Stimulated activated CD8-positive, alpha-beta memory T cell treated with anti-CD3 and anti-CD28 coated beads, Interleukin-4, amount 100 ng/mL, for 48 hours (primary cell): ENCODE measurements at places on chromosomes 7 and 10.

DNA sequence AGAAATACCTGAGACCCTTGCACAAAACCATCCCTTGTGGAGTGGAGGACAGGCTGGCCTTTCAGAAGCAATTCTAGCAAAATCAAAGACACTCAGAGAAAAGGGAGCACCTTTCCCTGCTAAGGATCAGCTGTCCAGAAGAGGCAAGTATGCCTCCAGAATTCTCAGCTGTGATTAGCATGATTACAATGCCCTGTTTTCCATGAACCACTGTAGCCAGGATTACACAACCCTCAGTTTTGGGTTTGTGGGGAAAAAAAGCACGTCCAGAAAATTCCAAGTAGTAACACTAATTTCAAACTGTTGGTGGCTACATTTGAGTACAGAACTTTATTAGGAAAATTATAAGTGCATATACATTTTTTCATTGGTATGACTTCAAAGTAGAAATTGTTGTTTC lies 15.0 kb downstream of the CXCL12 start:
- no peak for DNase-seq

DNA sequence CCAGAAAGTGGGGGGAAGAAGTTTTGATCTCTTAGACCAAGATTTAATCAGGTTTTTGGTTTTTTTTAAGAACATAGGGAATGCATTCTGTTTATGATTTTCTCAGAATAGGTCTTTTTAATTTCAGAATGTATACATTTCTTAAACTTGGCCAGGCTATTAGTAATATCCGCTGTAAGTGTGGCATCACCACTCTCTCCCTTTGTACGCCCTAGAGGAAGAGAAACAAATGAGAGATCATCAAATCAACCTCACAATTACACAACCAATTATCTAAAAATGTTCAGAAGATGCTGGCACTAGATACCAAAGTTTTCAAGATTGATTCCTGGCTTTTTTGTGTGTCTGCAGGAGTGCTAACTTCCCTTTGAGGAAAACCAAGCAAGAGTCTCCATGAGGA lies 70.0 kb downstream of the KLF6 start:
- no peak for DNase-seq

DNA sequence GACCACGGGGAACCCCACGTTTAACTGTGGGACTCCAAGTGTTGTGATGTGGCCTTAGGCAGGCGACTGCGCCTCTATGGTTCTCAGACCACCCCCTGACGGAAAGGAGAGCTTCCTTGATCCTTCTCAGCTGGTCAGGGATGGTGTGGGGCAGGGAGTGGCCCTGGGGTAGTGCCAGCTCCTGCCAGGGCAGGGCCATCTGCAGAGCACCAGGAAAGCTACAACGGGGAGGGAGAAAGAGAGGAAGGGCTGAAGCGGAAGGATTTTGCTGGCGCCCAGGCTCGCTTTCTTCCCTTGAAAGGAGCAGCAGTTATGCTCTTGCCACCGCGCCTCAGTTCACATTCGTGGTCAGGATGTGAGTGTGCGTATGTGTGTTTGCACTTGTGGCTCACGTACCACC lies 74.9 kb upstream of the PCBD1 start:
- no peak for DNase-seq

DNA sequence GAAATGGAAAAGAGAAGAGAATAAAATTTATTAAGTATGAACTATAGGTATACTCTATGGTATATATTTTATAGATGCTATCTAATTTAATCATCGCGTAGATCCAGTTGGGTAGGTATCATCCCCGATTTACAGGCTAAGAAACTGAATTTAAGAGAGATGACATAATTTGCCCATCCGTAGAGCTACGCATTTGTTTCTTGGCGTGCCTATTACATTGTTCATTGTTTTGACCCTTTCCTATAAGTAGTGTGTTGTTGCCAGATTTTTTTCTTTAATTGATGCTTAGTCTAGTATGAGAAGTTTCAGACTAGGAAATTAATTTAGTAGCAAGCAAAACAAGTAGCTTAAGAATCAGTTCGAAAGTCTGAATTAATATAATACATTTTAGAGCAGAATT lies 205.7 kb upstream of the NPSR1 start:
- DNase-seq: no peak

DNA sequence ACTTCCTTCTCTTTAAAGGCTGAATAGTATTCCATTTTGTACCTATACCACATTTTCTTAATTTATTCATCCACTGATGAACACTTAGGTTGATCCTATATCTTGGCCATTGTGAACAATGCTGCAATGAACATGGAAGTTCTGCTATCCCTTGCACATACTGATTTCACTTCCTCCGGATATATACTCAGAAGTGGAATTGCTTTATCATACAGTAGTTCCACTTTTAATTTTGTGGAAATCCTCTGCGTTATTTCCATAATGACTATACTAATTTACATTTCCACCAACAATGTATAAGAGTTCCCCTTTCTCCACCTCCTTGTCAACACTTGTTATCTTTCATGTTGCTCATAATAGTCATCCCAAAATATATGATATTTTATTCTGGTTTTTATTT lies 312.6 kb downstream of the PLXDC2 start:
- DNase-seq: no peak

- DNase-seq: no peak
Measured at GRCh38 chr10:110088367-110089104, 80.8 kb downstream of the ADD3 start.

GRCh38 chr7:26567266-26567665 lies 275.6 kb downstream of the SNX10 start:
- DNase-seq: no peak

DNA sequence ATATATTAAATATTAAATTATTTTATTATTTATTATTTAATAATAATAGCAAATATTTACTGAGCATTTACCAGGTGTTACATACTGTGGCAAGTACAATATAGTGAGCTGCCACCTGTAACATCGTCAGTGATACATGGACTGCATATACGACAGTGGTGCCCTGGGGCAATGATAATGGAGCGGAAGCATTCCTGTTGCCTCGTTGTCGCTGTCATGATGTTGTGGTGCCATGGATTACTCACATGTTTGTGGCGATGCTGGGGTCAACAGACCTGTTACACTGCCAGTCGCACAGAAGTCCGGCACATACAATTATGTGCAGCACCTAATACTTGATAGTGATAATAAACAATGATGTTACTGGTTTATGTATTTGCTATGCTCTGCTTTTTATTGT lies 20.6 kb downstream of the CAMK1D start:
- no peak for DNase-seq

- DNase-seq: no peak
Measured at GRCh38 chr10:64215088-64215487, 693.9 kb downstream of the REEP3 start.

DNA sequence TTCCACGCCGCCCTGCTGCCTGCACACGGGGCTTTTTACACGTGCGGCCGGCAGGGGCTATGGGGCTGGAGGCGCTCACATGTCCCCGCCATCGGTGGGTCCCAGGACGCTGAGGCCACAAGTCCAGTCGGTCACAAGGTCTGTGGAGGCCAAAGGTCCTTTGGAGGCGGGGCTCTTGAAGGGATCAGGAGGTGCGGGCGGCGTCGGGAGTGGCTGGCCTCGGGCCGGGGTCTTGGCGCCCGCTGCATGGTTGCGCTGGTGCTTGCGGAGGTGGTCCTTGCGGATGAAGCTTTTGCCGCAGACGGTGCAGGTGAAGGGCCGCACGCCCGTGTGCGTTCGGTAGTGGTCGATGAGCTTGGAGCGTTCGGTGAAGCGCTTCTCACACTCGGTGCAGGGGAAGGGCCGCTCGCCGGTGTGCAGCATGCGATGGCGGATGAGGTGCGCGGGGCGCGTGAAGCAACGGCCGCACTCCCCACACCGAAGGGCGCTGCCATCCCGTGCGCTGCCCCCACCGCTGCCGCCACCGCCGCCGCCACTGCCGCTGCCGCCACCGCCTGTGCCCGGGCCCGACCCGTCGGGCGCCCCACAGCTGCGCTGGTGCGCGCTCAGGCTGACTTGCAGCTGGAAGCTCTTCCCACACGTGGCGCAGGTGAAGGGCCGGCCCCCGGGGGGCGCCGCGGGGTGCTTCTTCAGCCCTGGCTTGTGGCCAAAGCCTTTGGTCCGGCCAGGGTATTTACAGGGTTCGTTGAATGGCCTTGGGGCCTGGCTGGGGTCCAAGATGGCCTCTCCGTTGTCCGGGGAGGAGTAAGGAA lies 13.7 kb upstream of the ZNF777 start:
- no peak for DNase-seq

DNA sequence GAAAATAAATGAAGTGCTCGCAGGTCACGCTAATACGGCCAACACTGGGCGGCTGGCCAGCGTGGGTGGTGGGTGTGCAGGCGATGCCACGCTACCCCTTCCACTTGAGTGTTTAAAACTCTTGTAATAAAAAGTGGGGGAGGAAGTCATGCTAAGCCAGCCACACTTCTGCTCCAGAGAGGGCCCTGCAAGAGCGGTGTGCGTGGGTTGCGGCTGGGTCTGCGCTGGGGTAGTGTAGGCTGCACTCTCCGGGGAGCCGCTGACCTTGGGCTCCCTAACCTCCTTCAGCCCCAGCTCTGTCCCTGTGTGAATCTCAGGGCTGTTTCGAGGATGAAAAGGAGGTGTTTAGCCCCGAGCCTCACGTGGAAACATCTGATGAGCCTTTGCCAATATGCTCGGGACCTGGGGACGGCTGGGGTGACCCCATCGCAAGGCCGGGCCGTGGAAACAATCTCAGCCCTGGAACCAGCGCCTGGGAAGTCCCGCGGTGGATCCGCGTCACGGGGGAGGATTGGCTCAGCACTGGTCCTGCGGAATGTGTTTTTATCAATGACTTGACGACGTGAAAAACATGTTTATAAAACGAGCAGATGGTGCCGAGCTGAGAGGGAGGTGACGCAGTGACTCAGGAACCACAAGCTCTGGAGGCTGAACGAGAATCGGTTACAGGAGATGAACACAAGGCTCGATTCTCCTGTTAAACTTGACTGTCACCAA lies 278.5 kb downstream of the DNAJB6 start:
- no peak for DNase-seq

DNA sequence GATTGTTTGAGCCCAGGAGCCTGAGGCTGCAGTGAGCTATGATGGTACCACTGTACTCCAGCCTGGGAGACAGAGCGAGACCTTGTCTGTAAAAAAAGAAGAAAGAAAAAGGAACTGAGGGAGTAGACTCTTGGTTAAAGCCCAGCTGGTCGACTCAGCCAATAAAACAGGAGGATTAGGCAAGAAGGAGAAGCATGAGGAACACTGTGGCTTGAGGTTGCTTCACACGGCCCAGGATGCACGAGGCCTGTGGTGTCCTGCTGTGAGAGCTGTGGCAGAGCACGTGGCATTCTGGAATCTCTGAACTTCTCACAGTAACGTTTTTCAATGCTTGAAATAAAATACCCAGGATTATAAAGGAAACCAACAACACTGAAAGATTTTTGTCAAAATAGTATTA lies 93.3 kb downstream of the CUL2 start:
- no peak for DNase-seq
